ENCODE measurements at places on chromosomes 7 and 10.

GRCh38 chr10:3570131-3570729 is 214.8 kb downstream of the KLF6 start:
- no peak for DNase-seq

GRCh38 chr7:143299840-143300239 is 11.7 kb downstream of the CASP2 start:
- no peak for DNase-seq

GRCh38 chr7:100486753-100487446 is 3.2 kb downstream of the NYAP1 start:
- peak; percentile 41 for DNase-seq

GRCh38 chr10:93826355-93826754 is 67.4 kb upstream of the SLC35G1 start:
- no peak for DNase-seq

- DNase-seq = no peak
Observed at GRCh38 chr7:152312316-152312715, 123.5 kb downstream of the KMT2C start.

GRCh38 chr10:88401671-88402347 is 181.3 kb downstream of the RNLS start:
- DNase-seq = no peak

DNA sequence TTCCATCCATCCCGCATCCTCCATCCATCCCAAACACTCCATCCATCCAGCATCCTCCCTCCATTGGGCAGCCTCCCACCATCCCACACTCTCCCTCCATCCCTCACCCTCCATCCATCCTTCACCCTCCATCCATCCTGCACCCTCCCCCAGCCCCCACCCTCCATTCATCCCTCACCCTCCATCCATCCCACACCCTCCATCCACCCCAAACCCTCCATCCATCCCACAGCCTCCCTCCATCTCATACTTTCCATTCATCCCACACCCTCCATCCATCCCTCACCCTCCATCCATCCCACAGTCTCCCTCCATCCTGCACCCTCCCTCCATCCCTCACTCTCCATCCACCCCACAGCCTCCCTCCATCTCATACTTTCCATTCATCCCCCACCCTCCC is 60.4 kb downstream of the FOXI2 start:
- no peak for DNase-seq

GRCh38 chr10:130479926-130480325 is 343.7 kb downstream of the GLRX3 start:
- no peak for DNase-seq

GRCh38 chr10:77493239-77493806 is 144.3 kb downstream of the KCNMA1 start:
- DNase-seq = no peak

- peak; percentile 100 for DNase-seq
Observed at GRCh38 chr7:121530227-121531174, 134.4 kb upstream of the FAM3C start.

- DNase-seq = no peak
Observed at GRCh38 chr7:27663989-27664331, 1.3 kb upstream of the HIBADH start.

DNA sequence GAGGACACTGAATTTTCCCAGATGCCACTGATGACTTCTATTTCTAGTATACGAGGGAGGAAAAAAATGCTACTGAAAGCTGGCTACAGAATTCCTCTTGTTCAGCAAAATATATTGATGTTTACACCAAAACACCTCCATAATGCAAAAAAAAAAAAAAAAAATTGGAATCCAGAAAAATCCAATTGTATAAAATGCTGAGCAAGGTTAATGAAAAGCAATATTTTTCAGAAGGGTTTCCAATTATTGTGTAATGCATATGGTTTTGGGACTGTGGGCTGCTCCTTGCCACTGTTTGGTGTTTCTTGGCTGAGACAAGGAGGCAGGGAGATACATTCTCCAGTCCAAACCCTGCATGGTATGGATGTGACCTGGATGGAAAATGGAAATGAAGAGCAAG is 83.8 kb downstream of the LSM5 start:
- DNase-seq = no peak

GRCh38 chr10:78191301-78191700 is 157.6 kb downstream of the RPS24 start:
- no peak for DNase-seq

DNA sequence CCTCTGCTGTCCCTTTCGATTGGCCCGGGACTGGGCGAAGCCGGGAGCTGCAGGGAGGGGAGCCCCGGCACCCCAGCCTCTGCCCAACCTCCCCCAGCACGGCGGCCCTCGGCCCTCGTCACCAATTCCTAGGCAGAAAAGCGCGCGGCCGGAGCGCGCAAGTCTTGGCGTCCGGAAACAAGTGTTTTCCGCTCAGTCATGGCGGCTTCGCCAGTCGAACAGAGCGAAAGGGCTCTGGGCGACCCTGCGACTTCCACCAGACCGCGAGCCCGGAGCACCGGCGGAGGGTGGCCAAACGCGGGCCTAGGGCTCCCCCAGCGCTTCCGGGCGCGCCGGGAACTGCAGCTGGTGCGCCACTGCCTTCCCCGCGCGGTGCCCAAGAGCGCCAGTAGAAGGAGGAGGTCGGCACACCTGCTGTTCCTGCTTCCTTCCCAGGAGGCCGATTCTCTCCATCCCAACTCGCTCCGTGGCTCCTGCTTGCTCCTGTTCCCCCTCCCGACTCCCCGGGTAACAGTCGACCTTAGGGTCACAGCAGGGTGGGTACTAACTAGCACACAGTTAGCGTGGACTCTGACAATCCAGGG is 729.9 kb downstream of the ZWINT start:
- no peak for DNase-seq

All from SW 1271 (cell line).